Aorta (tissue), 5 donors: ENCODE measurements at places on chromosomes 7 and 10.

- DNase-seq = peak; percentile 68
These were observed 2.0 kb downstream of the MYO1G start for GRCh38 chr7:44976746-44977196.

GRCh38 chr10:48454302-48455054 is 148.0 kb downstream of the MAPK8 start:
- DNase-seq = peak; percentile 69

DNA sequence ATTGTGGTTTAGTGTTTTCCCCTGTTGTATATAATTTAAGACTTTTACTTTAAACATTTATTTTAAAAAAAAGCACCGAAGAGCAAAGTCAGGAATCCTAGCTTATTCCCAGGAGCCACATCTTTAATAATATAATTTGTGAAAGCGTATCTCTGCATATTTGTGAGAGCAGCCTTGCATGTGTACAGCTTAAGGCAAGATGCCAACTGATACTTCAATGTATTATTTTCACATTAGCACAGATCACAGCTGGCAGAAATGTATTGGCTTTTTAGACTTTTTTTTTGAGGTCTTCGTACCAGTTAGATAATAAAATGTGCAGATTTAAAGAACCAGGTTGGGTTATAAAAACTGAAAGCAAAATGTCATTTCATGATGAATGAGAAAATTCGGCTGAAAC is 845.7 kb upstream of the POT1 start:
- DNase-seq = no peak

GRCh38 chr7:115731796-115732471 is 298.6 kb downstream of the TFEC start:
- DNase-seq = no peak

DNA sequence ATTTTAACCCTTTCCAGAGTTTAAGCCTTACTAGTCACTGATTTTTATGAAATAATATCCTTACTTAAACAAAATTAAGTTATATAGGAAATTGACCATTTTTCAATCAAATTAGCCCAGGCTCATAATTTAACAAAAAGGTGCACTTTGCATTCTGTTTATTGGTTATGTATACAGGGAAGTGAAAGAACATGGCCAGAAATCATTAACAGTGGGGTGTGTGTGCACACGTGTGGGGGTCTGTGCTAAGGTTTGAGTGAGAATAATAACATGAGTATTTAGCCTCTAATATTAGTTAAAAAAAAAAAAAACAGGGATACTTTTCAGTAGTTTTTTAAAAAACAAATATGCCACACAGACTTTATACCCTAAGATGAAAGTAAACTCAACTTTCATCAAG is 510.5 kb upstream of the PFKP start:
- DNase-seq = no peak

GRCh38 chr7:107471292-107472070 is 1.6 kb downstream of the GPR22 start:
- no peak for DNase-seq

DNA sequence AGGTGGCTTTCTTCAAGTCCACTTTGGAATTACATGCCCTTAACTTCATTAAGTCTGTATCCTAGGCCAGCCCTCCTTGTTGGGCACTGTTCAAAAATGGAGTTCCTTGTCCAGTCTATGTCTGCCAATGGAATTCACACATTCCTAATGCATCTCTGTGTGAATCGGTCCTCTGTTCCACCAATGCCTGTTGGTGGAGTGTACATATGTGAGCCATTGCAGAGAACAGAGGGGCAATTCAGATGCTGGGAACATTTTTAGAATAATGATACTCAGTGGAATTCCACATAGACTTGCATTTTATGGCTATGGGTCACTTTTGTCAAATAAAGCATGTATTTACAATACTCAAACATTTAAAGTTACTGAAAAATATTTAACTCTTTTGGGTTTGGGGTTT is 108.3 kb downstream of the COL28A1 start:
- DNase-seq = no peak

DNA sequence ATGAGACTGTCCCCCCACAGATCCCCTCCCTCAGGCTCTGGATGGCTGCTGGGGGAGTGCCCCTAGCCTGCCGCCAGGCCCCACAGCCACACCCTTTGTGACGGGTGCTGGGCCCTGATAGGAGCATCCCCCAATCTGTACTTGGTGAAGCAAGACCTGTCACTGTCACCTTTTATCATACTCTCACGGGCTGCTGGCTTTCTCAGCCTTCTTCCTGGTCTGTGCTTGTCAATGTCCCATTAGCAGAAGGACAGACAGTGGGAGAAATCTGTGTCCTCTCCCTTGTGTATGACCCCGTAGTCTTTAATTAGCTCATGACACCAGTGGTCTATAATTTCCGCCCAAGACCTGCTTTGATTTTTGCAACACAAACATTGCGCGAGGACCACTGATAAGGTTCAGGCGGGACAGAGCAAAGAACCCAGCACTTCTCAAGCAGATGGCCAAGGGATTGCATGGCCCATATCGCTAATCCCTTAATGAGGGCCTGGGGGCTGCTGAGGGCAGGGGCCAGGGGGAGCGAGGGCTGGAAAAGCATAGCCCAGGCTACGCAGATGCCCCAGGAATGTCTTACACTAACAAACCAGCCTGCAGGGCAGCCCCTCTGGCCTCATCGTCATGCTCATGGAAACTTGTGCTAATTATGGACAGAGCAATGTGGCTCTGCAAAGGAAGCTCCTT is 127.8 kb downstream of the PTPN20 start:
- DNase-seq = peak; percentile 8

DNA sequence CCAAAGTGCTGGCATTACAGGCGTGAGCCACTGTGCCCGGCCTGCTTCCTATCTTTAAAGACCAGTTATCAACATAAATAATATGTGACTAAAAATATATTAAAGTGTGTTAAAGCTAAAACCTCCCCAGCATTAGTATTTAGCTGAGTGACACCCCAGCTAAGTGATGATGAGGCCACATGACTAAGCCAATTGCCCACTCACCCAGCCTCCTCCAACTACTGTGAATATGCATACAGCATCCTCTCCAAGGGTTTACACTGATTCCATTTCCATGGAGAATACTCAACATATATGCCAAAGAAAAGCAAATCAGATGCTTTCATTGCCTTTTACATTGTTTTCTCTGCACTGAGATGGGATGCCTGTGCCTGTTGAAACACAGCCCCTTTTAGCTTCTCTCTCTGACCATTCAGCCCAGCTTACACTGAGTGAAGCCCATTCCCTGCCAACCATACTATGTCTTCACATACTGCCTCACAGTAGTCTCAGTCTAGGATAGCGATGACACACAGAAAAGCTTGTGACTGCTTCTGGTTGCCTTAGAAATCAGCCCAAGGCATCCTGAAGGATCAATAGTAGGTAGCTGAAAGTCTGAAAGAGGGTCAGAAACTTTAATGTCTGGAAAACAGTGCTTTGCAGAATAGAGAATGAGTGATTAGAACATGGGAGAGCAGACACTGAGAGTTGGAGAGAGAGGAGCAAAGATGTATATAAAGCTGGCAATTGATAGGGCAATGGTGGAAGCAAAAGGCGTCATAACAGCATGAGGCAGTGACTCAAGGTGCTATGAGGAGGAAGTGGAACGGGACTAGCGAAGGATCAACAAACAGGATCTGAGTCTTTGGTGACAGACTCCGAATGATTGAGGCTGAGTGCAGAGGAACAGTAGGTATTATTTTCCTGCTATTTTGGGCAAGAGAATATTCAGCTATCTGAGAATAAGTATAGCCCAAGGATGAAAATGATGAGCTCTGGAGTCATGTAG is 19.8 kb upstream of the ATE1 start:
- no peak for DNase-seq

DNA sequence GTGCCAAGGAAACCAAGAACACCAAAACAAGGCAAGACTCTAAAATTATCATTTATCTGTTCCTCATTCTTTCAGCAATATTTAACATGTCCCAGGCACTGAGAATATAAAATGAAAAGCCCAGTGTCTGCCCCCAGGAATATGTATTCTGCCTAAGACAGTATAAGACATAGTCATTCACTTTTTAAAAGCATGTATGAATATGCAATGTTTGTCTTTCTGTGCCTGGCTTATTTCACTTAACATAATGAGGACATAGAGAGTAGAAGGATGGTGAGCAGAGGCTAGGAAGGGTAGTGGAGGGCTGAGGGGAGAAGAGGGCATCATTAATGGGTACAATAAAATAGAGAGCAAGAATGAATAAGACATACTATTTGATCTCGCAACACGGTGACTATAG is 44.6 kb upstream of the BET1 start:
- no peak for DNase-seq

DNA sequence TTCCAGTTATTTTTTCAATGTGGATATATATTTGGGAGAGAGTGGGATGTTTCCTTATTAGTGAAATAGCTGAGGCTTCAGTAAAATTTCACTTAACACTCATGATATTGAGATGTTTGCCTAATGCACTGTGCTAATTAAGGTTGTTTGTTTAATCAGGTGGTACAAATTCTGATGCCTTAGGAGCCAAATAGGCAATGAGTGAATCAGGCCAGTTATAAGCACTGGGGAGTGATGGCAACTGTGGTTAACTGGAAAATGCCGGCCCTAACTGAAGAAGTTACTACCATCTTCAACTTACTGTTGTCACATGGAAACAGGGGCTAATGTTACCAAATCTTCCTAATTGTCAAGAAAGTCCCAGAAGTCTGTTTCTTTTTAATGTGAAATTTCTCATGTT is 32.0 kb downstream of the VCL start:
- no peak for DNase-seq

GRCh38 chr10:124037784-124038183 is 55.6 kb downstream of the CHST15 start:
- no peak for DNase-seq

- no peak for DNase-seq
These were observed 33.0 kb upstream of the GPR26 start for GRCh38 chr10:123633106-123633505.

- DNase-seq = no peak
These were observed 157.5 kb downstream of the PRKG1 start for GRCh38 chr10:51231754-51232153.

GRCh38 chr10:28982974-28983373 is 305.7 kb downstream of the BAMBI start:
- no peak for DNase-seq

DNA sequence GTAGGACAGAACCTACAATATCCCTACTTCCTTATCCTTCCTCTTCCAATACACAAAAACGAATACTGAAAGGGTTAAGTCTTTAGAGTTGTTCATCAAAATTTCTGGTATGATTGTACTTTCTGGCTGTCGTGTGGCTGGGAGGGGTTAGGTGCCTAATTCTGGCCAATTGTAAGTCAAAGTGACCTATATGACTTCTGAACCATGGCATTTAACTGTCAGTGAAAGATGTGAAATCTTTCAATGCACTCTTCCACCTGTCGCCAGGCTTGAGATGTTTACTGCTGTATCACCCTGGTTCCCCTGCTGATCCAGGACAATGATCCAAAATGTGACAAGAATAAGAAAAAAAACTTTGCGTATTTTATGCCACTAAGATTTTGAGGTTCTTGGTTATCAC is 20.8 kb downstream of the EPC1 start:
- DNase-seq = no peak

DNA sequence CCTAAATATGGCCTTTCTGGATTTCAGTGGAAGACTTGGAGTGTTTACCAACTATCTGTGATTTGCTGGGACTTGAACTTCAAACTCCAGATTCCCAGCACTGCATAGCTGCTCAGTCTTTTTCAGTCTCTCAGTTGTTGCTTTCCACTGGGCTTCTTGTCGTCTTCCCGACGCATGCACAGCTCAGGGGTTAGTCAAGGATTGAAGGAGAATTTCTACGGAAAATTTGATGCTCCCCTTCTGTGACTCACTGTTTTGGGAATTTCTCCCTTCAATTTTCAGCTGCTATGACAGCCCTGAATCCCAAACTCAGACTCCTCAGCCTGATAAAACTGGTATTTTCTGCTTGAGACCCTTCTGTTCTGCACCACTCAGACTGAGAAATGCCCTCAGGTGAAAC is 91.7 kb downstream of the CYP26A1 start:
- no peak for DNase-seq

- no peak for DNase-seq
These were observed 20.2 kb downstream of the DNTT start for GRCh38 chr10:96324447-96324846.

- no peak for DNase-seq
These were observed 109.6 kb downstream of the MACC1 start for GRCh38 chr7:20107582-20107981.

- DNase-seq = no peak
These were observed 65.2 kb downstream of the GBF1 start for GRCh38 chr10:102310361-102311024.

- no peak for DNase-seq
These were observed 30.2 kb upstream of the ERCC6 start for GRCh38 chr10:49569031-49569631.

DNA sequence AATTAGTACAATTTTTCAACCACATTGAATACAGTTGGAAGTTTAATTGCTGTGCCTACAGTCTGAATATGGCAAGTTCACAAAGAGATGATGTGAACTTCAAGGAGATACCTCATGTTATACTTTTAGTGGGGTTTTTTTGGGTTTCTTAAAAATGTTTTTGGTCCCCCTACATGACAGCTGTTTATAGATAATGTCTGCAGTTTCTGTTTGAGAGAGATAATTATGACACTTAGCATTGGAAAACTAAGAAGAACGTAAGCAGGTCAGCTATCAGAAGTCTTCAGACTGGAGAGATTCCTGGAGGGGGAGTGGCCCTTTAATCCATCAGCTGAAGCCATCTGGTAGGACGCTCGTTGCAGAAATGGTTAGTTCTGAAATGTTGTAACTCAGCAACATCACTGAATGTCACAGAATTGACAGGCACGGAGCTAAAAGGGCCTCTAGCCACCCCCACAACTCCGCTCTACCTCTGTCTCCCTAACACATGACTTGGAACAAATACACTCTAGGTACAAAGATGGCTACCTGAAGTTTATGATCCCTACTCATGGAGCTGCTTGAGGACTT is 29.0 kb downstream of the TIMM23 start:
- DNase-seq = no peak

DNA sequence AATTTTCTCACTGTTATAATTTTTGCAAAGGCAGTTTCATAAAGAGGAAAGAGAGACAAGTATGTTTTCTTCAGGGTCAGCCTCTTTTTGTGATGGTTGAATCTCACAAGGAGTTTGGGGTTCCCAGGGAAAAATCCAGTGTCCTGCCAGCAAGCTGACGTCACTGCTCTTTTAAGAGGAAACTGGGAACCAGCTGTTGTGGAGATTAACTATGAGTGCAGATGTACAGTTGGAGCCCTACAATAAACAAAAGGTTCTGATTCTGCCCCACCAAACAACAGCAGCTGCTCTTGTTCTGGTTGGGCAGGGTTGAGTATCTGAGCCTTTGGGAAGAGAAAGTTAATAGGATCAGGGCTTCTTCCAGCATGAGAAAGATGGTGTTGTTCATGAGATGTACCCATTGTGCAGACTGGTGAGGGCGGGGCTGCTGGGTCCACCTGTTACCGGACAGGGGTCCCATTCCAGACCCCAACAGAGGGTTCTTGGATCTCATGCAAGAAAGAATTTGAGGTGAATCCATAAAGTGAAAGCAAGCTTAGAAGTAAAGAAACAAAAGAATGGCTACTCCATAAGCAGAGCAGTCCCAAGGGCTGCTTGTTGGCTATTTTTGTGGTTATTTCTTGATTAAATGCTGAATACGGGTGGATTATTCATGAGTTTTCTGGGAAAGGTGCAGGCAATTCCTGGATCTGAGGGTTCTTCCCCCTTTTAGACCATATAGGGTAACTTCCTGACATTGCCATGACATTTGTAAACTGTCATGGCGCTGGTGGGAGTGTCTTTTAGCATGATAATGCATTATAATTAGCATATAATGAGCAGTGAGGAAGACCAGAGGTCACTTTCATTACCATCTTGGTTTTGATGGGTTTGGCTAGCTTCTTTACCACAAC is 12.5 kb downstream of the PRF1 start:
- DNase-seq = no peak
